ENCODE measurements at places on chromosomes 2 and 18. TPM values are rescaled to one million over a fixed set of nuclear protein-coding genes. Genes with fewer than 3 reads are reported as not detected.

DSC1 gene
- 0.30 TPM for total RNA-seq

ATP6V1B1 gene
- 1.8 TPM for total RNA-seq

POTEC gene
- not detected for total RNA-seq

RPE gene
- 128 TPM for total RNA-seq

FEV gene
- total RNA-seq, result not detected

IL36RN gene
- not detected for total RNA-seq

PPP3R1 gene
- total RNA-seq, result 29.1 TPM

LYPD1 gene
- total RNA-seq, result 29.3 TPM

UGT1A6 gene
- total RNA-seq, result not detected

CIB4 gene
- not detected for total RNA-seq

NEURL3 gene
- not detected for total RNA-seq

DNAH7 gene
- 0.30 TPM for total RNA-seq

MYO5B gene
- total RNA-seq, result not detected

LDAH gene
- total RNA-seq, result 20.8 TPM

GATA6 gene
- 69.8 TPM for total RNA-seq

ASB18 gene
- not detected for total RNA-seq

SPHKAP gene
- not detected for total RNA-seq

ACVR1C gene
- 0.37 TPM for total RNA-seq

TUBA3E gene
- total RNA-seq, result 0.09 TPM

HOXD3 gene
- 2.4 TPM for total RNA-seq

IL36G gene
- not detected for total RNA-seq

TUBA4B gene
- total RNA-seq, result not detected

HJURP gene
- 9.4 TPM for total RNA-seq

TTN gene
- total RNA-seq, result 1.0 TPM

KCTD1 gene
- 8.0 TPM for total RNA-seq

CDK15 gene
- total RNA-seq, result 6.3 TPM

ALMS1 gene
- 14.6 TPM for total RNA-seq

DPYSL5 gene
- not detected for total RNA-seq

GPR35 gene
- total RNA-seq, result 0.30 TPM

SMCHD1 gene
- 82.2 TPM for total RNA-seq

RNF144A gene
- total RNA-seq, result 1.8 TPM

CYP27C1 gene
- not detected for total RNA-seq

ITPRIPL1 gene
- 0.30 TPM for total RNA-seq

NOL4 gene
- 0.30 TPM for total RNA-seq

IL1R2 gene
- total RNA-seq, result not detected

RFTN2 gene
- 5.9 TPM for total RNA-seq

GRB14 gene
- 0.30 TPM for total RNA-seq

NCKAP5 gene
- total RNA-seq, result 9.2 TPM

TWIST2 gene
- total RNA-seq, result 16.0 TPM

MLPH gene
- total RNA-seq, result 50.9 TPM

OSR1 gene
- 1.2 TPM for total RNA-seq

CCDC142 gene
- total RNA-seq, result 25.2 TPM

GALNT13 gene
- 2.7 TPM for total RNA-seq

VWC2L gene
- not detected for total RNA-seq

KCNF1 gene
- not detected for total RNA-seq

CNGA3 gene
- 0.05 TPM for total RNA-seq

TCF7L1 gene
- total RNA-seq, result 1.3 TPM

IL1RL1 gene
- 0.30 TPM for total RNA-seq

COPS8 gene
- 105 TPM for total RNA-seq

SOCS6 gene
- 43.4 TPM for total RNA-seq

TAF4B gene
- total RNA-seq, result 1.5 TPM

PDE6D gene
- 15.7 TPM for total RNA-seq

AKAIN1 gene
- total RNA-seq, result not detected

UGT1A4 gene
- total RNA-seq, result not detected

Measured in smooth muscle cell of the umbilical artery (primary cell).